ENCODE measurements at places on chromosomes 3 and 15. TPM values are rescaled to one million over a fixed set of nuclear protein-coding genes. Genes with fewer than 3 reads are reported as not detected.

- DNase-seq, result no peak
Observed at GRCh38 chr3:45081506-45082141, 55.5 kb downstream of the CLEC3B start.

DNA sequence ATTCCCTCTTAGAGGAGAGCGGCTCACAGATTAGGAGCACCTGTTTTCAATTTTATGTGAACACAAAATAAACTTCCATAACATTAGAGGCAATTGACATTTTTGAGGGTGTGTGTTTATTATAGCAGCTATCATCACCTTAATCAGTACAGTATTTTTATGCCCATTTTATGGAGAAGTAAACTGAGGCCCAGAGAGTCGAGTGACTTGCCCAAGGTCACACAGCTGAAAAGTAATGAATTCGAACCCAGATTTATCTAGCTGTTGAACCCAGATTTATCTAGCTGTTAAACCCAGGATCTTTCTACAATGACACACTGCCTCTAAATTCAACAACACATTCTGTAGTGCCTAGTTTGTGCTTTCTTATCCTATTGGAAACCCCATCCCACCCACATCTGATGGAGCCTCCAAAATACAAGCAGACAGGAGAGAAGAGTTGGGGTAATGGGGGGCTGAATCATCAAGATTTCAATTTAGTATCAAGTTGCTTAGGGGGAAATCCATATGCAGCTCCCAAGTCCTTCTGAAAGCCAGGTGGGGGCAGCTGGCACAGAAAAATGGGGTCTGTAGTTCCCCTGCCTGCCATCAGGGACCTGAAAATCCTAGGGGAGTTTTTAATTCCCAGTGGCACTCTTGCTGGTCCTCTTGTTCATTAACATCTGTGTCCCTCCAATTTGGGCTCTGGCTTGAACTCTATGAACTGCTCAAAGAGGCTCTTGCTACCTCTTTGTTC, 50.4 kb upstream of the TRA2B start:
- DNase-seq, result no peak

Gene ANKRD34C
- total RNA-seq, result 0.19 TPM

GRCh38 chr3:59482684-59483083, 432.9 kb upstream of the CFAP20DC start:
- DNase-seq, result no peak

Gene IL12A
- total RNA-seq, result 0.38 TPM

DNA sequence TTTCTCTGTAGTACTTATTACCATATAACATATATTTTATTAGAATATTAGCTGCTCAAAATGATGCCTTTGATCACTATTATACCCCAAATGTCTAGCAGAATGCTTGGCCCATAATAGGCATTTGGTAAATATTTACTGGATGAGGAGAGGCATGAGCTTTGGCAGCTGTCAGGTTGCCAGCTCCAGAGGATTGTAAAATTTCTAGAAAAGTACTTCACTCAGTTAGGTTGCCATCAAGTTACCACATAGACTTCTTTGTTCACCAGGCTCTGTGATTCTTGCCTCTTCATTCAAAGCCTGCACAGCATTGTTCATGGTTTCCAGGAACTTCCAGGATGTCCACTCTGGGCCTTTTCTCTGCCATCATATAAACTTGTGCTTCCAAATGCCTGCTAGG, 582.8 kb downstream of the PDCD6IP start:
- DNase-seq, result no peak

- no peak for DNase-seq
Observed at GRCh38 chr15:48930735-48931134, 33.0 kb downstream of the SHC4 start.

DNA sequence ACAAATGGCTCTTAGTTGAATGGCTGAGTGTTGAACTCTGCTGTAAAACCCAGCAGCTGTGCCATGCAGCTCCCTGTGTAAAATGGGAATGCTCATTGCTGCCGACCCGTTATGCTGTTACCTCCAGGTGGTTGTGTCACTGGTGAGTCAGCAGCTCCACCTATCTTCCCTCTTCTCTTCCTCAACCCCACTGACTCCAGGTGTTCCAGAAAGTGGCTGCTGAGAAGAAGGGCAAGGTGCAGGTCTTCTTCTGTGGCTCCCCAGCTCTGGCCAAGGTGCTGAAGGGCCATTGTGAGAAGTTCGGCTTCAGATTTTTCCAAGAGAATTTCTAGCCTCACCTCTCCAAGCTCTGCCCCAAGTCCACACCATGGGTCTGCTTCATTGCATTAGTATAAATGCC, 41.9 kb downstream of the NOX5 start:
- DNase-seq, result no peak

- DNase-seq, result no peak
Observed at GRCh38 chr3:4695846-4696245, 202.7 kb downstream of the ITPR1 start.

GRCh38 chr3:18423401-18424212, 1.5 kb downstream of the SATB1 start:
- DNase-seq, result peak; percentile 69

Gene COLQ
- 2.2 TPM for total RNA-seq

GRCh38 chr15:57403566-57404325, 27.4 kb downstream of the CGNL1 start:
- DNase-seq, result no peak

- DNase-seq, result no peak
Observed at GRCh38 chr3:116188231-116188785, 257.0 kb downstream of the LSAMP start.

- no peak for DNase-seq
Observed at GRCh38 chr15:64237677-64238076, 74.9 kb upstream of the PPIB start.

Gene SPESP1
- 2.2 TPM for total RNA-seq

DNA sequence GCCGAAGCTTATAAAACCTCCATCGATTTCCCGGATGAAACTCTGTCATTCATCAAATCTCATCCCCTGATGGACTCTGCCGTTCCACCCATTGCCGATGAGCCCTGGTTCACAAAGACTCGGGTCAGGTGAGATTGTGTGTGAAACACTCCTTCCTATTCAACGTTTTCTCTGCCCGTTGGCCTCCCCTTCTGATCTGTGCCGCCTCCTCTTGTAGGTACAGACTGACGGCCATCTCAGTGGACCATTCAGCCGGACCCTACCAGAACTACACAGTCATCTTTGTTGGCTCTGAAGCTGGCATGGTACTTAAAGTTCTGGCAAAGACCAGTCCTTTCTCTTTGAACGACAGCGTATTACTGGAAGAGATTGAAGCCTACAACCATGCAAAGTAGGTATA, 47.4 kb downstream of the SEMA6D start:
- DNase-seq, result no peak

Gene BFSP2
- not detected for total RNA-seq

GRCh38 chr15:75578173-75578947, 755 bp downstream of the PTPN9 start:
- DNase-seq, result no peak

Gene IL17RE
- total RNA-seq, result 10.0 TPM

Gene RETNLB
- not detected for total RNA-seq

DNA sequence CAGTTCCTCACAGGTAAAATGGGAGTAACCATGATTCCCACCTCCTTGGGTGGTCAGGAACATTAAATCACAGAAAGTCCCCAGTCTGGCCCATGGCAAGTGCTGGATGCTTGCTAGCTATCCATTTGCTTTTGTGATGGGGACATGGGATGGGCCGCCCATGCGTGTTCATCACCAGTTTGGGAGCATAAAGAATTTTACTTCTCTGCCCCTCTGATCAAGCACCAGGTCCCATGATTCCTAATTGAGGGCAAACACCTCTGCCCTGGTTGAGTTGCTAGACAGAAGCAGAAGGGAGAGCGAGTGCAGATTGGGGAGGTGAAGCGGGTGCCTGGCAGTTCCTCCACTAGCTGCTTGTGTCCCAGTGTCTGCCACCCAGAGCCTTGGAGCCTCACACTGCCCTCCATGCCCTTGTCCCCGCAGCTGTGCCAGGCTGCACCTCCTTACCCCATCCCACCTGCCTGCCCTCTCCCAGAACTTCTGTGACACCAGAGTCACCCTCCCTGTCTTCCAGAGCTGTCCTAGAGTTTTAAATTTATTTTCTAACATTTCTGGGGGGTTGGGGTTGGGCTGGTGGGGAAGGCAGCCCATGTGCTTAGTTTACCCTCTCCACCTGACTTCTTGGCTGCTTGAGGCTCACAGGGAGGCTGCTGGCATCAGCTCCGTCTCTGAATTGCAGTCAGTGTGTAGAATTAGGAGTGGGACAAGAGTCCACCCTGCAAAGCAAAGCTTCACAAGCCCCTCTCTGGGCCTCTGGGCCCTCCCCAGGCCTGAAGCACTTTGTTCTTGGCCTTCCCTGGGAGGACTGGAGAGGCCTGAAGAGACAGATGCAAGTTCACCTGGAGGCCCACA, 18.4 kb downstream of the CFAP100 start:
- no peak for DNase-seq

Gene CNTN6
- total RNA-seq, result 2.1 TPM

- no peak for DNase-seq
Observed at GRCh38 chr15:78438619-78439285, 736 bp downstream of the IREB2 start.

DNA sequence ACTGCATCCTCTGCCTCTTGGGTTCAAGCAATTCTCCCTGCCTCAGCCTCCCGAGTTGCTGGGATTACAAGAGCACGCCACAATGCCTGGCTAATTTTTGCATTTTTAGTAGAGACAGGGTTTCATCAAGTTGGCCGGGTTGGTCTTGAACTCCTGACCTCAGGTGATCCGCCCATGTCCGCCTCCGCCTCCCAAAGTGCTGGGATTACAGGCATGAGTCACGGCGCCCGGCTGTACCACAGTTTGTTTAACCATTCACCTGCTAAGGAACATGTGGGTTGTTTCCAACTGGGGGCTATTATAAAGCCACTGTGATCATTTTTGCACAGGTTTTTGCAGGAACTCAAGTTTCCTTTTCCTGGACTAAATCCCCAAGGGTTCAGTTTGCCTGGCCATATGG, 123.2 kb upstream of the RAP2B start:
- DNase-seq, result no peak

DNA sequence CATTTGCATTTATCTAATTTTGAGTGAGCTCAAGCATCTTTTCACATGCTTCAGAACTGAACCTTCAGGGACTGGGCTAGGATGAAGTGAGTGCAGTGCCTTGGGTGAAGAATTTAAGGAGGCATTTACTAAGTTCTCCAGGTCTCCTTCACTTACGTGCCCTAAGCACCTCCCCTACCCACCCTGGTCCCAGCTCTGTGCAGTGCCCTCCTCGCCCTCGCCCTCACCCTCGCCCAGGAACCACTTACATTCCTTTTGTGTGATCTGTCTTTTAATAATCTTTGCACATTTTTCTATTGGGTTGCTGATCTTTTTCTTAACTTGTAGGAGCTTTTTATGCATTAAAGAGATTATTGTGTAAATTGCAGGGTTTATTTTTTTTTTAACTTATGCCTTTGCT, 322.6 kb downstream of the THSD4 start:
- DNase-seq, result no peak

Gene SERPINI2
- 0.81 TPM for total RNA-seq

- peak; percentile 94 for DNase-seq
Observed at GRCh38 chr3:57951066-57951882, 56.9 kb upstream of the FLNB start.

- DNase-seq, result no peak
Observed at GRCh38 chr3:133914839-133915600, 19.3 kb upstream of the RAB6B start.

GRCh38 chr3:77137559-77137958, 97.7 kb downstream of the ROBO2 start:
- DNase-seq, result no peak

Data from posterior vena cava (tissue), 2 donors.